Hematopoietic multipotent progenitor cell treated with erythropoietin and hydrocortisone succinate and interleukin-3 and kit ligand, for 17 days (in vitro differentiated cells): ENCODE measurements at places on chromosomes 7 and 10.

DNA sequence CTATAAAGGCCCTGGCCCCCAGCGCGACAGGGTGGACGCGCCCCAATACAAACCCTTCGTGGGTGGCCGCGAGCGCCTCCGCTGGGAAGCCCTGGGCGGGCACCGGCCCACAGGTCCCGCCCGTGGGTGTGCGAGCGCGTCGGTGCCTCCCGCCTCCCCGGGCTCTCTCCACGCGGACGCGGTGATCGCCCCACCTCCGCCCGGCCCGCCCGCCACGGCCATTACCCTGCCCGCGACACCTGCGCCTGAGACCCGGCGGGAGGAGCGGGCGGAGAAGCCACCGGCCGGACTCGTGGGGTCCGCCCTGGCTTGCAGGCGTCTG is 81.2 kb downstream of the PAX2 start:
- DNase-seq = no peak

DNA sequence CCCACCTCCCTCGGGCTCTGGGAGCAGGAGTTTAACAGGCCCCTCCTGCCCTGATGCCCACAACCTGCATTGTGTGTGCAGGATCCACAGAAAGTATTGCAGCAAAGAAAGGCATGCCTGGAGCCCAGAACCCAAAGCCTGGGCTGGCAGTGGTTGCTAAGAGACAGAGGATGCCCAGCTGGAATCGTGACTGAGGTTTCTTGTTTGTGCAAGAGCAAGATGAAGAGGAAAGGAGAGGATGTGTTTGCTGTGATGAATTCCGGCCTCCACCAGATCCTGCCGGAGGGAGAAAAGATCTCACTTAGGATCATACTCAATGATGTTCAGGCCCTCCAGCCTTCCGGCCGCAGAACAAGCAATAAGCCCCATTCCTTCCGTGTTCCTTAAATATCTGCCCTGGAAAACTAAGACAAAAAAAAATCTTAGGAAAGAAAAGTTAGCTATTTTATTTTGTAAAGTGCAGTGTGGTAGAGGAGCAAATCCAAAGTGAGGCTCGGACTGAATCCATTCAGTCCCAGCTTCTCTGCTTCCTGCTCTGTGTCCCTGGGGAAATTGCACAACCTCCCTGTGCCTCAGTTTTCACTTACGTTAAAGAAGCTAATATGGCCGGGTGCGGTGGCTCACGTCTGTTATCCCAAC is 57.1 kb downstream of the SLIT1 start:
- no peak for DNase-seq

DNA sequence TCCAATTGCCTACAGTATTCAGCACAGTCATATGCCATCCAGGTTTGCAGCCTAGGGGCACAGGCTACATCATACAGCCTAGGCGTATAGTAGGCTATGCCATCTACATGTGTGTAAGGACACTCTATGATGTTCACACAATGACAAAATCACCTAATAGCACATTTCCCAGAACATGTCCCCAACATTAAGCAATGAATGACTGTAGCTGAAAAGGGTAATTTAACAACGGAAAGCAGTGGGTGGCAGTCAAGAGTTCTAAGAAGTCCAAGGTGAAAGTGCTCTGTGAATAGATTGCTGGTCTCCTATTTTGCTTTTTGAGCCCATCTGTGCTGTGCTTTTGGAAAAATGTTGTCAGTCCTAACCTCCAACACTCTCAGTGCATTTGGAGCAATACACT is 162.6 kb downstream of the KLF6 start:
- DNase-seq = no peak

- no peak for DNase-seq
Observed at GRCh38 chr10:122326385-122326784, 48.1 kb upstream of the PLEKHA1 start.

GRCh38 chr7:47536661-47537611 is 45.0 kb downstream of the TNS3 start:
- DNase-seq = no peak

GRCh38 chr7:79452032-79452494 is 1.4 kb downstream of the MAGI2 start:
- no peak for DNase-seq

- no peak for DNase-seq
Observed at GRCh38 chr7:5528071-5528814, 104.6 kb upstream of the TNRC18 start.

GRCh38 chr7:41536873-41537665 is 165.8 kb downstream of the INHBA start:
- no peak for DNase-seq

GRCh38 chr7:151704299-151704959 is 172.5 kb downstream of the PRKAG2 start:
- no peak for DNase-seq
